Hindlimb muscle (tissue), 1 donor: ENCODE measurements at places on chromosomes 6 and 20. TPM values are rescaled to one million over a fixed set of nuclear protein-coding genes. Genes with fewer than 3 reads are reported as not detected.

Gene HLA-DMA
- polyA plus RNA-seq, result 9.5 TPM

Gene TASP1
- 6.6 TPM for polyA plus RNA-seq

Gene NFKBIL1
- 18.9 TPM for polyA plus RNA-seq

Gene CNR1
- polyA plus RNA-seq, result 0.41 TPM

Gene RPS18
- 4,638 TPM for polyA plus RNA-seq

Gene ABT1
- 10.4 TPM for polyA plus RNA-seq
